ENCODE measurements at places on chromosomes 11 and 22.
A peak's percentile ranks its signal among the peaks of the same experiment; 100 is the strongest.

DNA sequence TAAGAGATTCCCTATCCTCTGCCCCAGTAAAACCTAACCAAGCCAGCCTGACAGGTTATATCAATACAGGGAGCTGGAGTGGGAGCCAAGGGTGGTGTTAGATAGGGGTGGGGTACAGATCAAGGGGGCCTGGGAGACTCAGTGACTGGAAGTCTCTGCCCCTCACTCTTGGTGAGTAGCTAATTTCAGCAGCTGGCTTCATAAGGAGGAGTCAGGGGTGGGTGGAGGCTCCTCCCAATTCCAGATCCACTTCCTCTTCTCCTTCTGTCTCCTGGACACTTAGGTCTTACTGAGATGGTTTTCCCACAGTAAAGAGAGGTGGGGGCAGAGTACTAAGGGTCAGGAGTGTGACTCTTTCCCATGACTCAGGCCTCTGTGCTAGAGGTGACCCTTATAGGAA lies 1.1 kb upstream of the VSIG2 start:
- DNase-seq, result no peak

GRCh38 chr11:70603114-70603755 lies 204.9 kb downstream of the CTTN start:
- no peak for DNase-seq

- no peak for DNase-seq
Measured at GRCh38 chr22:46767249-46767985, 5.0 kb downstream of the TBC1D22A start.

DNA sequence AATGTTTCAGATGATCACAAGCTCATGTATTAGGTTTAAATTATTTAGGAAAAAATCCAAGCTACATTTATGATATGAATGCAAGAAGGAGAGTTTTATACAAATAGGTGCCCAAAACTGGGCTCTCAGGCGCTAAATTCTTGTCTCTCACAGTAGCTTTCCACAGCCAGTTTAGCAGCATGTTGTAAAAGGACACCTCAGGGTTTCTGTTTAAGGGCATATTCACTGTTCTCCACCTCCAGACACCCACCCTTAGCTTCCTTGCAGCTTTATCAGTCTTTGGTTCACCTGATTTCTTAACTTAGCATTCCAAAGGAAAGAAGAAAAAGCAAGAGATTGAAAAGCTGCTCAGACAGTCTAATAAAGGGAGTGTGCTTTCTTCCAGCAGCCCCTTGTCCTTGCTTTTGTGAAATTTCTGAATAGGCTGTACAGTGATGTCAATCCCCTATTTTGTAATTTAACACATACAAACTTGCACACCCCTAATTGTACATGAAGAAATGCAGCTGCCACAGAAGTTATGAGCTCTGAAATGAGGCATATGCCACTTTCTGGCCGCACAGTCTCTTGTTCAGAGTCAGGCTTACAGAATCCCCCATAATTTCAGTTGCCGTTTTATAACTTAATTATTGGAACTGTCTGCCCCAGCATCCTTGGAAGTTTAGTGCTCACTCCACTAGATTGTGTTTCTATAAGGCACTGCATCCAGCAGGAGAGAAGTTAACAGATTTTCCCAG lies 262.1 kb downstream of the DDX10 start:
- no peak for DNase-seq

DNA sequence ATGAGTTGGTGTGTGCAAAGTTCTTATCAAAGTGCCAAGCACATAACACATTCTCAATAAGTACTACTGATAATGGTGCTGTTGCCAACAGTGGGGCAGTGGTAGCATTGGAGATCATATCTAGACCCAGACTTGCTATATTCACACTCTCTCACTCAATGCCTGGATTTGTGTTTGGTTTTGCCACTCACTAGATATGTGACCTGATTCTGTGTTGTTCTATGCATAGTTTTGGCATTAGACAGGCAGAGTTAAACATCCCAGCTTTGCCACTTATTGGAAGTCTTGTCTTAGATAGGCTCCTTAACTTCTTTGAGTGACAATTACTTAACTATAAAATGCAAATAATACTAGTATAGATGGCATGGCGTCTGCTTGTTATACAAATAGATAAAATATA lies 642.6 kb upstream of the CCDC179 start:
- no peak for DNase-seq

DNA sequence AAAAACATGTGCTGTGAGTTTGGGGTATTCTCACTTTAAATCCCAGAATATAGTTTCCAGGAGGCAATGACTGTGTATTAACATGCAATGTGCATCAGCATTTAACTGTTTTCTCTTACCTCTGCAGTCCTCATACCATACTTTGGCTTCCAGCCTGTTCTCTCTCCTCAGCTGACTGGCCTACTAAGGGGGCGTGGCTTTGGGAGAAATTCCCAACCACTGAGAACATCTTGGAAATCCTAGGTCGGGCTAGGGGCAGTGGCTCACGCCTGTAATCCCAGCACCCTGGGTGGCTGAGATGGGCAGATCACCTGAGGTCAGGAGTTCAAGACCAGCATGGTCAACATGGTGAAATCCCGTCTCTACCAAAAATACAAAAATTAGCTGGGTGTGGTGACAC lies 13.5 kb upstream of the ZC3H12C start:
- no peak for DNase-seq

DNA sequence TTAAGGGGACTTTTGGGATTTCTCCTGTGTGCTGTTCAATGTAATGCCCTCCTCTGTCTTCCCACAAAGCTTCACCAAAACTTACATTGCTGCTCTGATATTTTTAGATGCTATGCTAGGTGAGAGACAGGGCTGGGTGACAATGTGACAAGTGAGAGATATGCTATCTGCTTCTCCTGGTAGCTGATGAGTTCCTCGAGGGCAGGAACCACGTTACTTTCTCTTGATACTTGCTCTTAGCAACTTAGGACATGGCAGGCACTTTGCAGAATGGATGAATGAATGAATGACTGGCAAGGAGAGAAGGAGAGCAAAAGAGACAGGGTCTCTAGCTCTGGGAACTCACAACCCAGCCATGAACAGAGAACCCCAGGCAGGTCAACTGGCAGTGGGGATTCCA lies 115.4 kb downstream of the C11orf58 start:
- no peak for DNase-seq

DNA sequence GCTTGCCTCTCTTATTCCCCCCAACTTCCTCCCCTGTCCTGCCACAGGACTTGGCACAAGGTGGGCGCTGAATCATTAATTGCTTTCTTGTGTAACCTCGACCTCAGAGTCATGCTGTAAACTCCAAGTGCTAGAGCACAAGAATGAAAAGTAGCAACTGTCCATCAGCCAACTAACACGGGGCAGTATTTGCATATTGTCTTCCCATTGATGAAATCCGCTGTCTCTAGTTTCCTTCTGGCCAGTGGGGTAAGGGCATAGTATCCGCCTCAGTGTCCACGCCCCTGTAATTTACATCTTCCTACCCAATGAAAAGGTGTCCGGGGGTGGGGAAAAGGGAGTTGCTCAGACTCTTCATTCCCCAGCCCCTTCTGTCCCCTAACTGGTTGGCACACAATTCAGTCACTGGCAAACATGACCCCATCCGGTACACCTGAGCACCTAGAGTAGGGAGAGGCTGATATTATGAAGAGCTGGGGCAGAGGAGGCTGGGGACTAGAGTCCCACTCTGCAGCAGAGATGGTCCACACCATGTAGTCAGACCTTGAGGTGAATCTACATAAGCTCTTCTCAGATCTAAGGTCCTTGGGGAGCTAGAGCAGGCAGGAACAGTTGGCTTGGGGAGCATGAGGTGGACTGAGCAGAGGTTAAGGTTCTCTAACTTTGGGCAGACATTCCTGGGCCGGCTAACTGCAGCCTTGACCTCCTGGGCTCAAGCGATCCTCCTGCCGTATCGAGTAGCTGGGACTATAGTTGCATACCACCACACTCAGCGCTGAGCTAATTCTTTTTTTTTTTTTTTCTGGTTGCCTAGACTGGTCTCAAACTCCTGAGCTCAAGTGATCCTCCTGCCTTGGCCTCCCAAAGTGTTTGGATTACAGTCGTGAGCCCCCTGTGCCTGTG lies 6.8 kb upstream of the GGA1 start:
- DNase-seq, result no peak

DNA sequence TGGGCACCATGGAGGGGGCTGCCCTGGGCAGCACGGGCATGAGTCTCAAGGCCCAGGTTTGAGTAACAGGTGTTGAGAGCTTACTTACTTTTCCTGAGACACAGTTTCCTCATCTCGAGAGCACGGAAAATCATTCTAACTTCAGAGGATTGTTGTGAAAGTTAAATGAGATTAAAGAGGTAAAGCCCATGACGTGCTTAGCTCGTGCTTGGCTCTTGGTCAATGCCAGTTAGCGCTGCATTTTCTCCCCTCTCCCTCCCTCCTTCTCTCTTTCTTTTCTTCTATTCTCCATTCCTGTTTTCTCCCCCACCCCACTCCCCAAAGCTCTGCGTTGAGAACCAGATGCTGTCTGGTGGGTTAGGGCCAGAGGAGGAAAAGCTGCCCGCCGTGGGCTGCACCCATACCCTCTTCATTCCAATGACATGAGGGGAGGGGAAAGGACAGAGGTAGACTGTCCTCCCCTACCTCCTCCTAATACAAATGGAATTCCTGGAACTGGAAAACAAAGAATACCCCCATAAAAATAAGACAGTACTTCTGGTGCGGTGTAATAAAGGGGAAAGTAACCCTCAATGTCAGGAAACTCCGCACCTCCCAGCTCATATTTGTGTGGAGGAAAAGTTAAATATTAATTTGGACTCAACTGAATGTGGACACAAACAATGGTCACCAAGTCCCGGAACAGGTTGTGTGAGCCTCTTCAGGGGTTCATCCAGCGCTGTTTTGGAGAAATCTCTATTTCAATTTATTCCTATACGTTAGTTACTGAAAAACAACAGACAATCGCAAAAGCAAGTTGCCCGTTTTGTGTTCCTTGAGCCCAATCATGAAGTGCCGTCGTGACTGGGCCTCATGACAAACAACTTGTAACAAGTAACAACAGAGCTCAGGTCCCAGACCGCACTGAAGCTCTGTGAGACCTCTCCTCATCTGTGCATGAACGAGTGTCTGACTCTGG lies 54.8 kb upstream of the B3GAT1 start:
- no peak for DNase-seq

DNA sequence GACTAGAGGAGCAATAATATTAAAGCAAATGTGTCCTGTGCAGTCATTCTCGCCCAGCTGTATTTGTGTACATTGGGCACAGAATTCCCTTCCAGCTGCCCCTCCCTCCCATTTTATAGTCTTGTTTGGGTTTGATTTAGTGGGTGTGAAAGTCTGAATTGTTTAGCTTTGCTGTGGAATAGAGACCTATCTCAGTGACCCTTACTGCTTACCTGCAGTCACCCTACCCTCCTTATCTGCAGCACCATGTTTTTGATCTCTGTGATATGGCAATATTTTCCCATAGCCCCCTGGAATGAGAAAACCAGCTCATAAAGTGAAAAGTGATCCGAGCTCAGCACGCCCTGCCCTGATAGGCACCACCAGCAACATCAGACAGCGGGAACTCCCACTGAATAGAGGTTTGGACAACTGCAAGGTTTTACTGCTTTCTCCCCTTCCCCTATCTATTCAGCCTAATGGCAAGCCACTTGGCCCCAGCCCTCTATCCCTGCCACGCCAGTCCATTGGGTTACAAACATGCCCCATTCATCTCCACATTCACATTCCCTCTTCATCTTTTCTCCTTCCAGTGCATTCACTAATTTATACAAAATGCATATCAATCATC lies 199.0 kb downstream of the ETS1 start:
- no peak for DNase-seq

DNA sequence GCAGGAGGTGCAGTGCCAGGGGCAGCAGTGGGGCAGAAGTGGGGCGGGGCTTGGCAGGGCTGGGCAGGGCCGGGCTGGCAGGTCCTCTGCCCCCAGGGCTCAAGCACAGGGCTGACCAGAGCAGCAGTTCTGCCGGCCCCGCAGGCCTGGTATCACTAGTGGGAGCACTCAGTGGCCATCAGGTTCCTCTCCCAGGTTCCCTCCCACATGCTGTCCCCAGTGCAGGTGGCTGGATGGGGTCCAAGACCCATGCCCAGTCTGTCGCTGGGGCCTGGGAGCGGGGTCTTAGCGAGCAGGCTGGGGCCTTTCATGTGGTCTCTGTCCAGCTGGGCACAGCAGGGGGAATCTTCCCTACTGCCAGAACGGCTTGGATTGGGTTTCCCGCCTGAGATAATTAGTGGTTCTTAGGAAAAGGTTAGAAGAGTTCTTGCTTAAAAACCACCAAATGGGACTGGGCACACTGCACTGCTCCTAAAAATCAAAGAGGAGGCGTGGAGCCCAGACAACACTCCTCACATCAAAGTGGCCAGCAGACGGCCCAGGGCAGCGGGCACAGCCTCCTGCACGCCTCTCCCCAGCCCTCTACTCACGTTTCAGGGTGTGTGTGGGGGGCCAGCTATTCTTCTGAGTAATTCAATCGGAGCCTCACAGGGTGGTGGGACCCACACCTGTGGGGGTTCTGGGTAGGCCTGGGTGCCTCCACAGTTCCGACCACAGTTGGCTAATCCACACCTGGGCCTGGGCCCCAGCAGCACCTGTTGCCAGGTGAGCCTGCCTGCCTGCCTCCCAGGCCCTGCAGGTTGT lies 45.6 kb downstream of the TPCN2 start:
- DNase-seq, result no peak

- DNase-seq, result no peak
Measured at GRCh38 chr11:8333811-8334401, 70.2 kb upstream of the LMO1 start.

DNA sequence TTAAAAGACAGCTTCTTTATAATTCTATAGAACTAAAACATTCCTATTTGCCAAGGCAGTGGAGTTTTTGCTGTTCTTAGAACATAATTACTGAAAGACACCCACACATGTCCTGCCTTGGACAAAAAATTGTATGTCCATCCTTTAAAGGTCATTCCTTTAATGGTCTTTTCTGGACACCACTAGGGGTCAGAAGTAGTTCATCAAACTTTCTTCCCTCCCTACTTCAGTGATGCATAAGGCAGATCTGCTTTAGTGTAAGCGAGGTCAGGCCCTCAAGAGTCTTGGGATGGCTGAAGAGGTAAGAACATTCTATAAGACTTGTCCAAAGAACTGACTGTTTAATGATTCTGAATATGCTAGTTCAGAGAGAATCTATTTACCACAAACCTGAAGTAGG lies 4.3 kb upstream of the OR51V1 start:
- peak; percentile 49 for DNase-seq

- DNase-seq, result no peak
Measured at GRCh38 chr22:35620624-35621251, 3.6 kb upstream of the MB start.

GRCh38 chr11:94755494-94755893 lies 12.7 kb upstream of the AMOTL1 start:
- no peak for DNase-seq

GRCh38 chr11:87174870-87175269 lies 137.1 kb downstream of the TMEM135 start:
- DNase-seq, result no peak

- no peak for DNase-seq
Measured at GRCh38 chr11:120914601-120915000, 109.3 kb upstream of the TBCEL start.

All from AG09319 (cell line).